ENCODE measurements at places on chromosomes 7 and 10. TPM values are rescaled to one million over a fixed set of nuclear protein-coding genes. Genes with fewer than 3 reads are reported as not detected.

LEP gene
- not detected for total RNA-seq

TMEM213 gene
- not detected for total RNA-seq

TRIL gene
- 15.0 TPM for total RNA-seq

ECHDC3 gene
- total RNA-seq = 34.5 TPM

PNLIP gene
- total RNA-seq = not detected

ZNF777 gene
- total RNA-seq = 2.4 TPM

CABCOCO1 gene
- not detected for total RNA-seq

FAM131B gene
- 0.22 TPM for total RNA-seq

ZNF365 gene
- total RNA-seq = not detected

SRPK2 gene
- 55.6 TPM for total RNA-seq

CNNM1 gene
- total RNA-seq = not detected

SEMA4G gene
- 0.99 TPM for total RNA-seq

TCTN3 gene
- 39.9 TPM for total RNA-seq

PDZD7 gene
- total RNA-seq = 0.44 TPM

DRGX gene
- total RNA-seq = not detected

PAPOLB gene
- total RNA-seq = under 0.01 TPM

CALHM3 gene
- not detected for total RNA-seq

MAGI2 gene
- 0.44 TPM for total RNA-seq

ADAM8 gene
- 0.40 TPM for total RNA-seq

SEMA3E gene
- 0.20 TPM for total RNA-seq

ZNF862 gene
- 6.1 TPM for total RNA-seq

MPP7 gene
- total RNA-seq = 21.6 TPM

CHRM2 gene
- not detected for total RNA-seq

UCMA gene
- not detected for total RNA-seq

H2BK1 gene
- not detected for total RNA-seq

SERPINE1 gene
- total RNA-seq = 170 TPM

TAX1BP1 gene
- 47.3 TPM for total RNA-seq

C7orf57 gene
- total RNA-seq = not detected

ATP6V0E2 gene
- 13.3 TPM for total RNA-seq

KCNIP2 gene
- under 0.01 TPM for total RNA-seq
